Iris pigment epithelial cell (primary cell): ENCODE measurements at places on chromosomes 2 and 18.

- peak; percentile 74 for DNase-seq
Measured at GRCh38 chr2:167181134-167181533, 292.9 kb downstream of the XIRP2 start.

GRCh38 chr2:238042849-238043584 lies 17.8 kb upstream of the SCLY start:
- peak; percentile 42 for DNase-seq

GRCh38 chr2:42799881-42800280 lies 7.5 kb upstream of the HAAO start:
- DNase-seq, result peak; percentile 23

DNA sequence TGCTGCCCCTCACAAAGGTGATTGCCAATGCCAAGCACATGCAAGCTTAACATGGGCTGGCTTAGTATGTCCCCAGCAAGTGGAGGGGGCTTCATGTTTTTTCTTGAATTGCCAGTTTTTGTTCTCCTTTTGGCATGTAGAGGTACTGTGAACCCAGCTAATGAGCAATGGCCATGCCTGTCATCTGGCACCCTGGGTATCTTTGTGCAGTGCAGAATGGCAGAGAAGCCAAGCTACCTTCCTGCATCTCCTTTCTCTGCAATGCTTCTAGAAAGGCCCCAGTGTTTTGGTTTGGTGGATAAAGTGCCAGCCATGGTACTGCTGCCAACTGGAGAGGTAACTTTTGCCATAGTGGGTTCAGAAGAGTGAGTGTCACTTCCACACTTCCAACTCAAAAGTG lies 576.9 kb downstream of the CMPK2 start:
- no peak for DNase-seq

GRCh38 chr2:217790681-217791392 lies 212.0 kb downstream of the TNS1 start:
- peak; percentile 83 for DNase-seq

DNA sequence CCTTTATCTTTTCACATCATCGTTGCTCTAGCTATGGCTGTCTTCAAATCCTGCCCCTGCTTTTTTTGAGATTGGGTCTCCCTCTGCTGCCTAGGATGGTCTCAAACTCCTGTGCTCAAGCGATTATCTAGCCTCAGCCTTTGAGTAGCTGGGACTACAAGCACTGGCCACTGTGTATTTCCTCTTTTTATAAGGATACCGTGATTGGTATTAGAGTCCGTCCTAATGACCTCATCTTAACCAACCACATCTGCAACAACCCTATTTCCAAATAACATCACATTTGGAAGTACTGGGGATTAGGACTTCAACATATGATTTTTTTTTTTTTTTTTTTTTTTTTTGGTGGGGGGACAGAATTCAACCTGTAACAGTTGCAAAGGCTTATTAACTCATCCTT lies 9.1 kb downstream of the RESP18 start:
- DNase-seq, result no peak

GRCh38 chr2:43131051-43131889 lies 95.1 kb downstream of the ZFP36L2 start:
- peak; percentile 95 for DNase-seq

DNA sequence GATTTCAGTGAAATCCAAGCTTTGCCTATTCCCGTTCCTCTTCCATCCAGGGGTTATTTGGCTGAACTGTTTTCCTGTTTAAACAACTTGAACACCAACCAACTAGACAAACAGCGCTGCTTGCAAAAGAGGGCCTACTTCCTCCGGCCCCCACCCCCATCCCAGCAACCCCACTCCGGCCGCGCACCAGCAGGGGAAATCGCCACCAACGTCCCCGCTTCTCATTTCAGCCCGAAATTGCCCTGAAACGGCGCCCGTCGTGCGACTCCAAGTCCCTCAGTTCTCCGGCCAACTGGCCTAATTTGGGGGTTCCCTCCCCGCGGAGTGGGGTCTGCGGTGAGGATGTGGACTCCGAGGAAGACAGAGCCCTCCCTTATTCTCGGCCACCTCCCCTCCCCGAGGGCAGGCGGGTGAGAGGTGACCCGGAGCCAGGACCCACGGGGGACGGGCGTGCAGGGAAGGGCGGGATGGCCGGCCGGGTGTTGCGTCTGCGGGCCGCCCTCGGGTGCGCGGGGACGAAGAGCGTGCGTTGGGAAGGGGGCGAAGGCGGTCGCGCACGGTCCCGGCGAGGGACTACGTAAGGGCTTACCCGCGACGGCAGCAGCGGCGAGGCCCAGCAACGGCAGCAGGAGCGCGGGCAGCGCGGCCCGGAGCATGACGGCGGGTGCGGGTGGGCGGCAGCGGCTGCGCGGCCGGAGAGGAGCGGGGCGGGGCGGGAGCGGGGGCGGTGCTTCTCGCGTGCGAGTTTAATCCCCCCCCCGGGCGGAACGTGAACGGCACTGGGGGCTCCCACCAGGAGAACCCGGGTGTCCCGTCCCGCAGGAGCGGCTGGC lies at the start of gene CD302:
Gene CD302 (minus strand): TSS at position 666 of the 833 bp plus-strand sequence. CDS start 10 bp downstream, at position 656.
- DNase-seq, result peak; percentile 49

GRCh38 chr2:216478791-216479190 lies 19.9 kb upstream of the RPL37A start:
- no peak for DNase-seq

GRCh38 chr2:162475661-162476060 lies 131.7 kb downstream of the GCA start:
- peak; percentile 49 for DNase-seq

- DNase-seq, result peak; percentile 87
Measured at GRCh38 chr2:67616749-67617148, 219.6 kb downstream of the ETAA1 start.

DNA sequence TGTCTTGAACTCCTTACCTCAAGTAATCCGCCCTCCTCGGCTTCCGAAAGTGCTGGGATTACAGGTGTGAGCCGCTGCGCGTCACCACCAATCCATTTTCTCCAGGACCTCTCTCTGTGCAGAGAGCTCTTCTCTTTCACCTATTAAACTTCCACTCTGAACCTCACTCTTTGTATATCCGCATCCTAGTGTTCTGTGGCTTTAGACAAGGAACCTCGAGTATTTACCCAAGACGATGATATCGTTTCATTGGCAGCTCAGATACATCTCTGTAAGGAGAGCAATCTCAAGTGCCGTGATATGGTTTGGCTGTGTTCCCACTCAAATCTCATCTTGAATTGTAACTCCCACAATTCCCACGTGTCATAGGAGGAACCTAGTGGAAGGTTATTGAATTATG lies 15.1 kb upstream of the WDR33 start:
- peak; percentile 12 for DNase-seq

GRCh38 chr18:47418746-47419145 lies 167.3 kb upstream of the SKOR2 start:
- DNase-seq, result peak; percentile 10

DNA sequence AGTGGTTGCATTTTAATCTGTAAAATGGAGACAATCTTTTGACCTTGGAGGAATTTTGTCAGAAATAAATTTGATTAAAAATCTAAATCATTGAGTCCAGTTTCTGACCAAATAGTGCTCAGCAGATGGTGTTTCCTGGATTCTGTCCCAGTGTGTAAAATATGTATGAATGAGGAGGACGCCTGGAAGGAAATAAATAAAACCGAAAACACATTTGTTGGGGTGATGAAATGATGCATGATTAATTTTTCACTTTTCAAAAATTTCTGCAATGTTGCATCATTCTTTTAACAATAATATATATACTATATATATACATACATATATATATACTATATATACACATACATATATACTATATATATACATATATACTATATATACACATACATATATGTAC lies 261.1 kb upstream of the TRIB2 start:
- peak; percentile 73 for DNase-seq

- DNase-seq, result no peak
Measured at GRCh38 chr2:238488347-238488826, 61.7 kb downstream of the ASB1 start.

DNA sequence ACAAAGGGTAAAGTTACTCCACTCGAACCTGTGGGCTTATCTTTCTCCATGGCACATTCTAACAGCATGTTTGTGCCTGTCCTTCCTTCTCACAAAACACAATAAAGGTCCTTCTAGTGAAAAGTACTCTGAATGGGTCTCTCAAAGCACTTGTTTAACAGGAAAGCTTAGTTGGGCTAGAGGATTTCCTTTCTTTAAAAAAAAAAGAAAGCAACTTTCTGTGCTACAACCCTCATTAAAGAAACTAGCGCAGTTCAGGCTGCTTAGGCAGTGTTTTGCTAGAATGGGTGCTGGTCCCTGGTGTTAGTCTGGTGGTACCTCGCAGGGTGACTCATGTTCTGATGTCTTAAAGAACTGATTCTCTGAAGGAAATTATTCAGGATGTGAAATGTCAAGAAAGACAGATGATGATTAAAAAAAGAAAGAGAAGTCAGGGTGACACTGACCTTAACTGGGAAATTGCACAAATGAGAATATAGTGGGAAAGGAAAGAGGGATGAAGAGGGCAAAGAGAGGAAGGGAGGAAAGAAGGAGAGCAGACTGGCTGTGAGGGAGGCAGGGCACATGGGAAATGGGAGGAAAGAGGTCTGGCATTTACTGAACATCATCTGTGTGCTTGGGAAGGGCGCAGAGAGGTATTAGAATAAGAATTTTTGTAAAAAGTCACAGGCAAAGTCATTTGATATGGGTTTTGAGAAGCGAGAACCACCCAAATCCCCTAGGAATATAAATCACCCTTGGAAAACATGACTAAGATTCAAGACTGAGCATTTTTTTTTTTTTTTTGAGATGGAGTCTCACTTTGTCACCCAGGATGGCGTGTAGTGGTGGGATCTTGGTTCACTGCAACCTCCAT lies 74.9 kb downstream of the ATP8B1 start:
- DNase-seq, result peak; percentile 65

- DNase-seq, result peak; percentile 86
Measured at GRCh38 chr2:118705032-118705431, 142.4 kb downstream of the EN1 start.

GRCh38 chr18:57784034-57784800 lies 18.9 kb downstream of the ATP8B1 start:
- peak; percentile 93 for DNase-seq

DNA sequence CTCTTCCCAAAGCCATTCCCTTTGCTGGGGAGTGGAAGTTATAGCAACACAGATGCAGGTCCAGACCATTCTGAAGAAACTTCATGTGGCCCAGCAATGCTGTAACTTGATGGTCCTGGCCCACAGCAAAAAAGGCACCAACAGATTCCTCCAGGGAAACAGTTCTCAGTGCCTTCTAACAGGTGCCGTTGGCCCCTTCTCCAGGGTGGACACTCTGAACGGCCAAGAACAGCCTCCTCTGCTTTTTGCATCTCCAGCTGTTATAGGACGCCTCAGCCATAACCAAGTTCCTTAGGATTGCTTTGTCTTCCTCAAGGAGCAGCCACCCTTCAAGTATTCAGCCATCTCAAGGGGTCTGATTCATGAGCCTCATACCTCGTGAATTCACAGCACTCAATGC lies 38.0 kb downstream of the MARCO start:
- DNase-seq, result no peak

GRCh38 chr2:112996635-112997034 lies 8.6 kb upstream of the IL36A start:
- DNase-seq, result no peak

DNA sequence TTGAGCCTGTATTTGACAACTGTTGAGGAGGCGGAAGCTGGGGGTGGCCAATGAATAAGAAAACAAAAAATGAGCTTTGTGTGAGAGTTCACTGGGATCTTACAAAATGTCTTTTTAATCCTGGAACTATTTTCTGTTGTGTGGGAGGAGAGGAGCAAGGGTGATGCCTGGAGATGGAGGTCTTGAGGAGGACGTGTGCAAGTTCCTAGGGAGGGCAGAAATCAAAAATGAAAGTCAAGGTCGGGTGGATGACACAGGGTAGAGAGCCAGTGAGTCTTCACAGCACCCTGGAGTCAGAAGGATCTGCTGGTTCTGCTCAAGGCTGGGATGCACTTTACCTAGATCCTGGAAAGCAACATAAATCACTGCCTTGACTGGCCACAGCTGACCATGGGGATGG lies 180.3 kb upstream of the PKDCC start:
- peak; percentile 17 for DNase-seq

GRCh38 chr2:1756456-1756855 lies 12.1 kb upstream of the PXDN start:
- no peak for DNase-seq

DNA sequence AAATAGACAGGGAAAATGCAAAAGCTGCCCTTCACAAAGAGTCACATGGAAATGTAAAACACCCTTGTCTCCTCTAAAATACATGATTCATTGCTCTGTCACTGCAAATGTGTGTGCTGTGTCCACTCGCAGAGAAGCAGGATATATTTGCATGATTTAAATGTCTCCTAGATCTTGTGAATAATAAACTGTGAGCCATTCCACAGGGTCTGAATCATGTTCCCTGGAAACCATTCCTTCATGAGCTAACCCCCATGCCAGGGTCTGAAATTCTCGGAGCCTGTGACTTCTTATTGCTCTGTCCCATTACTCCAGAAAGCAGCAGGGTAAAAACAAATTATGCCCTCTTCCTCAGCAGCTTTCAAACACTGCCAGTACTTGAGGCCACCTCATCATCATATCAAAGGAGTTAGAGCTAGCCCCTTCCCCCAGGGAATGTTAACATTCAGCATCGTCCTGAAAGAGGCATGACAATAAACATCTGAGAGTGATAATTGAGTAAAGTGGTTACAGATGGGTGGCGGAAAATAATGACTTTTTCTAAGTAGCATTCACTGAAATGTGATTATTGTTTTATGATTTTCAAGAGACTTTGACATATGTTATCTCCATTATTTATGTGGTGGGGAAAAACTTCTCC lies 11.7 kb upstream of the CNGA3 start:
- DNase-seq, result peak; percentile 89

DNA sequence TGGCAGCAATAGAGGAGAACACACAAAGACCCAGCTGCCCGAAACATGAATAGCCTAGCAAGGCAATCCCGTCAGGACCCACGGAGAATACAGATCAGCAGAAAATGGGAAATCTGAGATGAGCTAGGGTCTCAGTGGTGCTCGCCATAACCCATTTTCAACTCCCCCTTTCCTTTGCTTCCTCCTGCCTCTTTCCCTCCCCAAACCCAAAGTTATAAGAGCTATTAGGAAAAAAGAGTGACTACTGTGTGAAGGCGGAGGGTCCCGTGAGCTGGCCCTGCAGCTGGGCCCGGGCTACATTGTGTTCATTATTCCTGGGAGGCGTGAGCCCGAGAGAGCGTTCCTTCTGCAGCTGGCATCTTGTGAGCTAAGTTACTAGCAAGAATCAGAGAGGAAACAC lies 118.4 kb downstream of the PID1 start:
- no peak for DNase-seq

DNA sequence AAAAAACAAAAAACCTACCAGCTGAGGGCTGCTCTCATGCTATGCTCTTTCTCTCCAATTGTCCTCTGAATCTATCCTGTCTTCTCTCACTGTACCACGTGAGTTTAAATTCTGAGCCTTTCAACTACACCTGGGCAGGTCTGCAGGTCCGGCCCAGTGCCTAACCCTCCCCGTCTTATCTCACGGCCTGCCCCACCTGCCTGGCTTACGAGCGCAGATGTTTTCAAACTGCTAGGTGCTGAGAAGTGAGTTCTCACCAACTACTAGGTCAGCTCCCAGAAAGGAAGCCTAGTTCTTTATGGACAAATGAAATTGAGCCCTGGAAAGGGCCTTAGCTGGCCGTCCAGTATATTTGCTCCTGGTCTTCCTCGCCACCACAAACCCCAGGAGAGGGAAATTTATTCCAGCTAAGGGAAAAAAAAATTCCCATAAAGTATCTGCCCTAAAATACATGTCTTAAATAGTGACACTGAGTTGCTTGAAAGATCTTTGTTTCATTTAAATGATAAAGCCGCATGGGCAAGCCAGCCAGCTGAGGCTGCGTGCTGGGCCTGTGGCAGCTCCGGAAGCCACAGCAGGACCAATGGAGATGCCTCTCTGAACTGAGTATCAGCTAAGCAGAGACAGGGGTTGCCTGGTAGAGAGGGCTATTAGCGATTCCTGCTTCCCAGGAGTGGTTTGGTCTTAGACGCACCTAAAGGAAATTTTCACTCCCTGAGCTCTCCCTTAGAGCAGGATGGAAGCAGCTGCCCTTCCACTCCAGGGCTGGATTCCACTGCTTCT lies 92.5 kb upstream of the NCK2 start:
- no peak for DNase-seq
